NB4 (cell line): ENCODE measurements at places on chromosomes 1 and 21.

DNA sequence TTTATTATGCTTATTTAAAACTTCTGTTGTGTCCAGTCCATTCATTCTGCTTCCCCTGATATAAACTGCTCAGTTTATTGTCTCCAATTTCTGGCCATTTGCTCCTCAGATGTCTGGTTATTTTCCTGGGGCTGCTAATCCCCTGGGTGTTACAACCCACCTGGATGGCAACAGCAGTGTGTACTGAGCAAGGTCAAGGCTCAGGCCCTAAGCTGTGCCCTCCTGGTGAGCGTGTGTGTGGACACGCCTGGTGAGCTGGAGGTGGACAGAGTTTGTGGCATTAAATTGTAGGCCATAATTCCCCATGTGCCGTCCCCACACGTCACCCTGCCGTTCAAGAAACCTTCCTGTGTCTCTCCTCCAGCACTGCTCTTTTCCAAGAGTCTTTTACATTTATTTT is 18.1 kb upstream of the KIF1B start:
- DNase-seq: no peak

DNA sequence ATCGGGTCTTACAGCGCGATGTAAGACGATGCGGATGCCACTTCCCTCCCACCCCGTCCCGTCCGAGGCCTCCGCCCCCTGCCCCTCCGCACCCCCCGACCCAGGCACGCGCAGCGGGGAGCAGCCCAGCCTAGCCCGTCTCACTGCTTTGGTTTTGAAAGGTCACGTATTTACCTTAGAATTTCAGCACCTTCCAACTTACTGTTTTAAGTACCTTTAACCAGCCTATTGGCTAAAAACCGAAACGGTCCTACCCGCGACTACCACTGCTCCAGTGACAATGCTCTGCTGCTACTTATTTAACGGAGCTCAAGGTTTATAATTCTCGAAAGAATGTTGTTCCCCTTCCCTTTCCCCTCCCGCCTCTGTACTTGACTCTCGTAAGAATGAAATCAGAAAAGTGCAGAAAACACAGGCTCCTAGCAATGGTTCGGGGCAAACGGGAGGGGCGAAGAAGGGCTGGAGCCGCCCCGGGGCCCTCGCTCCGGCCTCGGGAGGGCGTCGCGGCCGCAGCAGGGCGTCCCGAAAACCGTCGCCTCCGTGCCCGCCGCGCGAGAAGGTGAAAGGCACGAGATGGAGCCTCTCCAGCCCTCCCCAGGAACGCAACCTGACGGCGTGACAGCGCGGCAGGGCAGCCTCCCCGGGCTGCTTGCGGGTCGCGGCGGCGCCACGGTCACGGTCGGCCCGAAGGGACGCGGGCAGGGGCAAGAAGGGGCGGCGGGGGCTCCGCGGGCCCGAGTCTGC is 667 bp downstream of the TMEM50B start:
- DNase-seq: peak; percentile 62

DNA sequence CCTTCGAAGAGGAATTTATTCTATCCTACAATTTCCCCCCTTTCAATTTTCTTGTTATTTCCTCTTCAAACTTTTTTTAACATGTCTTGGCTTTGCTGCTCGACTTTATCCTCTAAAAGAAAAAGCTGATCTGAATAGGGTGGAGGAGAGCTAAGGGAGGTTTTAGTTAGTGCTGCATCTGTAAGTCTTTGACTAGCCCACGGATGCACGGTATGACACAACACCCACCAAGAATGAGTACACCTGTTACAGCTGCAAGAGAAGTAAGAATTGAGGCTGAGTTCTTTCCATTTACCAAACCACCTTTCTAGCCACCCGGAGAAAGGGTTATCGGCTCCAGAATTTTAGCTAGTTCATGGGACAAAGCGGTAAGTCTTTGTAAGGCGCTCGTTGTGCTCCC is 23.8 kb downstream of the SCCPDH start:
- DNase-seq: peak; percentile 35

DNA sequence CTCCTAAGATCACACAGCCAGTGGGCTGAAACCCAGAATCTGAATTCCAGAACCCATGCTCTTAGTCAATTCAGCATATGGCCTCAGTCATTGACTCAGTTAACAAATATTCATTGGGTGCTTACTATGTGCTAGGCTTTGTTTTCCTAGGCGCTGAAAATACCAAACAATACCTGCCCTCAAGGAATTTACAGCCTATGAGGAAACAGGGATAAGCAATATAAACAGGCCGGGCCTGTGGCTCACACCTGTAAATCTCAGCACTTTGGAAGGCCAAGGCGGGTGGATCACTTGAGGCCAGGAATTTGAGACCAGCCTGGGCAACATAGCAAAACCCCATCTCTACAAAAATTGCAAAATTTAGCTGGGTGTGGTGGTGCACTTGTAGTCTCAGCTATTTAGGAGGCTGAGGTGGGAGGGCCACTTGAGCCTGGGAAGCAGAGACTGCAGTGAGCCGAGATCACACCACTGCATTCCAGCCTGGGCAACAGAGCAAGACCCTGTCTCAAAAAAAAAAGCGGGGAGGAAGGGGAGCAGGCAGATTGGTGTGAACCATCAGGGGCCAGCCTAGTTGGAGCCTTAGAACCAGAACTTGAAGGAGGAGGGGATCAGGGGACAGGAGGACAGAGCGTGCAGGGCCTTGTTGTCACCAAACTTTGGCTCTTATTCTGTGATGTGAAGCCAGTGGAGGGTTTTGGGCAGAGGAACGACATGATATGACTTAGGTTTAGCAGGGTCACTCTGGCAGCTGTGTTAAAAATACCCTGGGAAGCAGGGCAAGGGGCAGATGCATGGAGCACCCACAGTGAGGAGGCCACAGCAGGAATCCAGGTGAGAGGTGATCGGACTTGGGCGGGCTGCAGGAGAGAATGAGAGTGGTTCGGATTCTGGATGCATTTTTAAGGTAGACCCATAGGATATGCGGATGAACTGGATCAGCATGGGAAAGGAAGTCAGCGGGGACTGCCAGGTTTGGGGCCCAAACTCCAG is 5.8 kb downstream of the TINAGL1 start:
- no peak for DNase-seq

DNA sequence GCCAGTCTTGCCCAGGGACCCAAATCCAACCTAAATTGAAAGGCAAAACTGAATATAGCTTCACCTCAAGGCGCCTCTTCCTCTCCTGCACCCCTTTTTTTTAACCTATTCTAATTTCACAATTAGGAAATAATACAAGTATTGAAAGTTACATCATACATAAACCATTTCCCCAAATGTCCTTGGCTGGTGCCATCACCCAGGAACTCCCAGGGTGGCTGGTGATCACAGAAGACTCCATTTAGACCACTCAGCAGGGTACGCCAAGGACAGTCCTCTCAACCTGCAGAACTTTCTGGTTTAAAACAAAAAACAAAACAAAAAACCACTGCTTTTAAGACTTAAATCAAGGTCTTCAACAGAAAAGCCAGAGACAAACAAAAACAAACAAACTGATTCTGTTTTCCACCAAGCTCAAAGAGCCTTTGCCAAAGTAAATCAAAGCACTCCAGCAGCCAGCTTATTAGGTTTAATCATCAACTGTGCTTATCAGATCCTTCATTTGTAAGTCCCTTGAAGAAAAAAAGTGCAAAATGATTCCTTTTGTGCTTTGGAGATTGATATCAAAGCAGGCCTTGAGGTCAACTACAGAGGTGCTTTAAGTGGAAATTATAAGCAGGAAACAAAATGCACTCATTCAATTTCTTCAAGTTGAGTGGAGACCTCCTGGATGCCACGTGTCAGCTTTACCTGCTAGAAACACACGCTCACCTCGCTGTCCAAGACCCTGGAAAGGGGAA is 113.0 kb downstream of the ETS2 start:
- no peak for DNase-seq

DNA sequence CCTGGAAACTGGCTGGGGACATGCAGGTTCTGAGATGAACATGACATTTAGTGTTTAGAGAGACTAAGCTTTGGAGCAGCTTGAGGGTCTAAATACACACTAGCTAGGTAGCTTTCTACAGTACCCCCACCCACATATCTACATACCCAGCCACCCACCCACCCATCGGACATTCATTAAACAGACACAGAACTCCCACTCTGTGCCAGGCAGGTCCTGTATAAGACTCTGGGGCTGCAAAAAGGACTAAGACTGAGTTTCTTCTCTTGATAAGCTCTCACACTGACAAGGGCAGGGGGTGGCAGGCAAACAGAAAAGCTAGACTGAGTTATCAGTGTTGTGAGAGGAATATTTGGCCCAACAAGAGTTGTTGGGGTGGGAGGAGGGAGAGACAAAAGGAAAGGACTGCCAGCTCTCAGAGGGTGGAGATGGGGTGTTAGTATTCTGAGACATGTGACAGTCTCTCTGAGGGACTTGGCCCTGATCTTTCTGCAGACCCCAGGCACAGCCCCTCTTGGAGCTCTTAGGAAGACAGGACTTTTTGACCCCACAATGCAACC is 6.8 kb downstream of the MAP7D1 start:
- no peak for DNase-seq

GRCh38 chr1:58780836-58781452 is 2.9 kb downstream of the JUN start:
- no peak for DNase-seq

- no peak for DNase-seq
These were observed 19.0 kb downstream of the RNASEL start for GRCh38 chr1:182569939-182570610.

DNA sequence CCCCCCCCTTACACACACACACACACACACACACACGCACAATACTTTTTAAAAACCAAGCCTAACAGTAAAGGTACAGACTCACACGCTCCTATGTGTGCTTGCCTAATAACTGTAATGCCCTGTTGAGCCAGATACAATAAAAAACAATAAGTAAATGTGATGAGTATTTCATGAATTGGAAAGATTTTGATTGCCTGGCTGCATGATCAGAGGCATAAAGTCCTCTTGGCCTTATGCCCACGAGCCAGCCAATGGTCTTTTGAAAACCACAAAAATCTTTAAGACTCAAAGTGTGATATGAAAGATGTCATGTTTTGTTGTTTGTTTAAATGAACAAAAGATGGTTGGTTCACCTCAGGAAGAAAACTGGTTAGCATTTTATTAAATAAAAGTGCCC is 441.9 kb upstream of the ZRANB2 start:
- DNase-seq: no peak

- no peak for DNase-seq
These were observed 37.3 kb downstream of the KCNK2 start for GRCh38 chr1:215119719-215120365.
